Left lobe of liver (tissue), 2 donors: ENCODE measurements at places on chromosomes 13 and 19. TPM values are rescaled to one million over a fixed set of nuclear protein-coding genes. Genes with fewer than 3 reads are reported as not detected.

OSCAR gene
- 0.91 TPM for total RNA-seq

IGLON5 gene
- total RNA-seq: 0.86 TPM

- DNase-seq: no peak
Measured at GRCh38 chr19:13064092-13064489, 38.6 kb downstream of the LYL1 start.

BBC3 gene
- 2.7 TPM for total RNA-seq

- peak; percentile 80 for DNase-seq
Measured at GRCh38 chr19:993831-994393, 6.3 kb upstream of the GRIN3B start.

VSTM2B gene
- total RNA-seq: not detected

- no peak for DNase-seq
Measured at GRCh38 chr13:96822895-96823294, 171.4 kb downstream of the OXGR1 start.

GRCh38 chr13:37636701-37637100, 38.1 kb upstream of the POSTN start:
- DNase-seq: no peak

MADCAM1 gene
- total RNA-seq: 0.53 TPM

DNA sequence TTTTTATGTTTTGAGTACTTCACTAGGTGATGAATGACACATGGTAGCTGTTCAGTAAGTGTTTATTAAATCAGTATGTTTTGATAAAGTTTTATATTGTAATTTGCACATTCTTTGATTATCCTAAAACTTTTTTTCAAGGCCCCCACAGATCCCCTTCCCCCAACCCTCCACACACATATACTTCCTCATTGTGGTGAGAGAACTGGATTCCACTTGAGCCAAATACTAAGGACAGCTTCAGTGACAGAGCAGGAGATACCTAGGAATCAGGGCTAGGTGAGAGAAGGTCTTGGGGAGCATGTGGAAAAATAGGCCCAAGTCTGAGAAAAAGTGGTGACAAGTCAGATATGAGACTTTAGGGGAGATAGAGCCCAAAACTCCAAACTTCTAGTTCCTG, 174.6 kb downstream of the TDRD3 start:
- no peak for DNase-seq

- no peak for DNase-seq
Measured at GRCh38 chr19:49475995-49476880, 2.2 kb downstream of the FLT3LG start.

FREM2 gene
- 2.0 TPM for total RNA-seq

- DNase-seq: no peak
Measured at GRCh38 chr19:12784871-12785430, 6.3 kb upstream of the JUNB start.

NBEA gene
- total RNA-seq: 0.40 TPM

IFI30 gene
- 57.6 TPM for total RNA-seq

GRCh38 chr13:76885203-76886004, 801 bp downstream of the KCTD12 start:
- peak; percentile 61 for DNase-seq
